ENCODE measurements at places on chromosomes 4 and X.

GRCh38 chr4:41746025-41746439 is 2.5 kb downstream of the PHOX2B start:
- DNase-seq = no peak

GRCh38 chr4:122948671-122949070 is 26.3 kb upstream of the NUDT6 start:
- DNase-seq = no peak

GRCh38 chr4:25783126-25783525 is 79.7 kb downstream of the SEL1L3 start:
- DNase-seq = no peak

- DNase-seq = no peak
These were observed 224.4 kb upstream of the GALNTL6 start for GRCh38 chr4:171588764-171589163.

DNA sequence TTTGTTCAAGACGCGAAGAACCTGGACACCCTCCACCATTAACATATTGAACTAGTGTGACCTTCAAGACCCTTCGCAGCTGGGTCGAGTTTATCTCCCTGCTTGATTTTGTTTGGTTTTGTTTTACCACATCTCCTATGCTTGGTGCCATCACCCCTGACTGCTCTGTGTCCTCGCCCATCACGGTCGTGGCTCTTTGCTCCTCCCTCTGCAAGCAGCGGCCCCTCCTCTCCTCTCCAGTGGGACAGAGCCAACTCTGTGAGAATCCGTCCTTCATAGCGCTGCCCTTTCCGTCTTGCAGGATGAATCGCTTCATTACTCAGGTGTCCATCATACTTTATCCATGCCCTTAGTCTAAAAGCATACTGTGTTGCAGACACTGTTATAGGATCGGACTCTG is 9.1 kb upstream of the FAM149A start:
- no peak for DNase-seq

DNA sequence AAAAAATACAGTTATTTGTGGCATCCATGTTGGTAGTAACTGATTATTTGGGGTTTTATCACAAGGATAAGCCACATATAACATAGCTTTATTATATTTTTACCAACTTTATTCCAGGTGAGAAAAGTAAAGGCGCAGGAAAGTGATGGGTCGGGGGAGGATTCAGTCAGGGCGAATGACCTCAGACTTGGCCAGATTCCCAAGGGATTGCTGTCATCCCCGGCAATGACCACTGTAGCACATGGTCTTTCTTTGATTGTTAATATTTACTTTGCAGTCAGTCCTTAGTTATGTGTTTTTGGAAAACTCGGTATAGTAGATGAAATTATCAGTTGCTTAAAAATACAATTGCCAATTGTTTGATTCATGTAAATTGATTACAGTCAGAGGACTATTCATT is 17.6 kb downstream of the GRIA3 start:
- DNase-seq = no peak

GRCh38 chr4:139633661-139634060 is 32.0 kb upstream of the MGST2 start:
- DNase-seq = no peak

- DNase-seq = no peak
These were observed 448 bp upstream of the SCFD2 start for GRCh38 chr4:53366301-53366716.

GRCh38 chr4:8010618-8011017 is 71.0 kb upstream of the AFAP1 start:
- DNase-seq = no peak

- DNase-seq = no peak
These were observed 139.7 kb downstream of the TSPAN5 start for GRCh38 chr4:98518559-98519267.

- no peak for DNase-seq
These were observed 74.7 kb upstream of the SMAD1 start for GRCh38 chr4:145406970-145407369.

DNA sequence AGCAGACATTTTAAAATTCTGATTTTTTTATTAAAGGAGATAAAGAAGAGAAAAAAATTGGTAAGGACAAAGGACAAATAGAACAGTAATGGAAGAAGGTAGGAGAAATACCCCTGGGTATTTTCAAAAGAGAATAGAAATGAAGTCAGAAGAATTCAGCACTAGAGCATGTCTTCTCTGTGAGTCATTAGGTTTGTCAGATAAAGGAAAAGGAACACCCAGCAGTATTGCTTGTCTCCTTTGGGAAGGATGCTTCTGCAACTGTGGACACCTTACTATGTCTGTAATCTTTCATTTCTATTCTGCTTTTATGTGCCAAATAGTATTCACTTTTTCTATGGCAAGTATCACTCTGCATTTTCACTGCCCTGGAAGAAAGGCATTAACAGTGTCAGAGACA is 24.0 kb upstream of the PCDH7 start:
- DNase-seq = no peak

DNA sequence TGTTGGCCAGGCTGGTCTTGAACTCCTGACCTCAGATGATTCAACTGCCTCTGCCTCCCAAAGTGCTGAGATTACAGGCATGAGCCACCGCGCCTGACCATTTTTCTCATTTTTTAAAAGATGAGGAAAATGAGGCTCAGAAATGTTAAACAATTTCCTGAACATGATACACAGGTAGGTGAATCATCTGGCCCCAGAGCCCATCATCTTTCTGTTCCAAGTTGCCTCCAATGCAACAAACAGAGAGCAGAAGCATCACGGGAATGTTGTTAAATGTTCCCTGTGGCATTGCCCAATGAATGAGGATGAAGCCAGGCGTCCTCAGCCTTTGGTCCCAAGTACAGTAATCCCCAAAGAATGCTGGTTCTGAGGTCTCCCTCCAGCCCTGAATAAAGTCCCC is 31.3 kb upstream of the ANXA5 start:
- no peak for DNase-seq

DNA sequence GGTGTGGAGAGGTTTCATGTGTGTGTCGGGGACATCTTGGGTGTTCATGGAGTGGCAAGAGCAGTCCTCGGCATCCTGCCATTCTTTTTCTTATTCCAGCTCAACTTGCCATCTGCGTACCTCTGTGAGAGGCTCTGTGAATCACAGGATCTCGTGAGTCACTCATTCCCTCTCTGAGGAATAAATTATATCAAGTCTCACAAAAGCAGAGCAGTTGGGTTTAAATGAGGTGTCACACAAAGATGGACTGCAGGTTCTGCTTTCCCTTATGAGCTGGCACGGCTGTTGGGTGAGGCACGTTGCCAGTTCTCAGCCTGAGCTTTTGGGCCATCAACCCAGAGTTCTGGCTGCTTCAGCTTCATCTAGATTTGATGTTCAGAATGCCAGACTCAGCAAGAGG is 6.8 kb upstream of the OCIAD2 start:
- no peak for DNase-seq

DNA sequence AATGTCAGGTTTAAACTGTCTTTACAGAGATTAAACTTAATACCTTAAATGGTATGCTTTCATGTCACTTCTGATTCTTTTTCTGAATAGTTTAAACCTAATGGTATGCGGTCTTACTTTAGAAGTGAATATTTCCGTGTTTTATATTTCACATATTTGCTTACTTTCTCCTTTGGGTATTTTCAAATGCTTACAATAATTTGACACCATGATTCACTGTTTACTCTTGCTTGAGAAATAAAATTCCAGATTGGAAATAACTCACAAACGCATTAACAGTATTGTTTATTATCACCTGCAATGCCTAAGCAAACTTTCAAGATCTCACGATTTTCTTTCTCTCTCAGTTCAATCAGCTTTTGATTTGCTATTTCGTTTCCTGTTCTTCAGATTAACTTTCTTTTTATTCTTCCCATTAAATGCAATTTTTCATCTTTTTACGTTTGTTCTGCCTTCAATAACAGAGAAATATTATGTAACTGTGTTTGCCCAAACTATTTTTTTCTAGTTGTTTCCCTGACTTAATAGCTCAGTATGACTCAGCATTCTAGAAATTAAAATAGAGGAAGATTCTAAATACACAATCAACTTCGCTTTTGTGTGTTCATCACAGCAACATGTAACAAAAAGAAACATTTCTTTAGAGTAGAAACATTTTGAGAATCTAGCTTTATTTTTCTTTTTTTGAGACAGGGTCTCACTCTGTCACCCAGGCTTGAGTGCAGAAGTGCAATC is 955.5 kb upstream of the PRKX start:
- no peak for DNase-seq

DNA sequence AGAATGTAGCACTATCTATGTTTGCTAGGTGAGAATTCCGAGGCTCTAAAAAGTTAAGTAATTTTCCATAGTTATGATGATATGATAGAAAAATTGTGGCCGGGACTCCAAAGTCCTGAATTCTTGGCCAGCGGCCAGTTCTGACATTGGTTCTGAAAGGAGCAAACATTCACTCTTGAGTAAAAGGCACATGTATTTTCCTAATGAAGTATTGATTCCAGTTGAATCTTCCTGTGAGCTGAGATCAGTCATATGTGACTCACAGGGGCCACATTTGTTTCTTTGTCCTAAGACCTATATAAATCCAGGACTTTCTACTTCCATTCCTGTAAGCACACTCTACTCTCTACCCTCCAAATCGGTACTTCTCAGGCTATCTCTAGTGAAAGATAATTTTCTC is 349.9 kb downstream of the BMPR1B start:
- no peak for DNase-seq

DNA sequence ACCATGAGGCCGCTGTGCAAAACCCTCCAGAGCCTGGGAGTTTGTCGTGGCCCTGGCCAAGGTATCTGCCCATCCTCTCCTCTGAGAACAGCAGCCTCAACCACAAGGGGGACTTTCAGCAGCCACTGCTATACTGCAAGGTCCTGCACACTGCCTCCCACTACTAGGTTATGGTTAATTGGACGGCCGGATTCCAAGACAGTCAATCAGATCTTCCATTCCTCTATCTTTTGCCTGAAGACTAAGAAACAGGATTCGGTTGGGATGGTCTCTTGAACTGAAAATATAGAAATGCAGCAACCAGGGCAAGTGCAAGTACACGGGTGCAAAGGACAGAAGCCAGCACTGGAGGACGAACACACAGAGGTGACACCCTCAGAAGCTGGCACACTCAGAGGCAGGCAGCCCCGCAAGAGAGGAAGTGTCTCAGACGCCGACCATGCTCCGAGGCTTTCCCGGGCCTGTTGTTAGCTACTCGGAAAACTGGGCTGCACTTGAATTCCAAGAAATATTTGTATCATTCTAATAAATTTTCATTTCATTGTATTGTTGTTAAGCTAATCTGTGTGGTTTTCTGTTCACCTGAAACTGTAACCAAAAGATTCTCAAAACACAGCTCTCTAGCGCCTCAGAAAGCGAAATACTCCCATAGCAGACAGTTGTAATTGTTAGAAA is 63.3 kb downstream of the AFAP1 start:
- DNase-seq = no peak

- DNase-seq = no peak
These were observed 151.8 kb downstream of the STOX2 start for GRCh38 chr4:184056877-184057276.

GRCh38 chr4:7423391-7423790 is 11.3 kb downstream of the PSAPL1 start:
- DNase-seq = no peak

- no peak for DNase-seq
These were observed 45.1 kb downstream of the ASIC5 start for GRCh38 chr4:155820887-155821518.

DNA sequence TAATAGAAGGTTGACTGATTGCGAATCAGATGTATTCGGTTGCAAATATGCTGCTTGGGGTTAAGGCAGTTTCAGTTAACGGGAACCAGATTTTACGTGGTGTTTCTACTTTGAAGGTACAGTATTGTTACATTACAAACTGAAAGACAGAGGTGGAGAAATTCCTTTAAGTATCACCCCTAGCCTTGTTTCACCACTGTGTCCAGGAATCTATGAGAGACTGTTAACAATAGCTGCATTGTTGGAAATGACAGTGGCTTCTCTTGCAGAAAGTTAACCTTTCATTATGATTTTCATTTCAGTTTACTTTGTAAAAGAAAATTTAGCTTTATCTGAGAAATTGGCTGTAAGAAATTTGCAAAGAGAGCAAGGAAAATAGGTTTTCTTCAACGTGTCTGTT is 2.6 kb downstream of the CDKL5 start:
- no peak for DNase-seq

DNA sequence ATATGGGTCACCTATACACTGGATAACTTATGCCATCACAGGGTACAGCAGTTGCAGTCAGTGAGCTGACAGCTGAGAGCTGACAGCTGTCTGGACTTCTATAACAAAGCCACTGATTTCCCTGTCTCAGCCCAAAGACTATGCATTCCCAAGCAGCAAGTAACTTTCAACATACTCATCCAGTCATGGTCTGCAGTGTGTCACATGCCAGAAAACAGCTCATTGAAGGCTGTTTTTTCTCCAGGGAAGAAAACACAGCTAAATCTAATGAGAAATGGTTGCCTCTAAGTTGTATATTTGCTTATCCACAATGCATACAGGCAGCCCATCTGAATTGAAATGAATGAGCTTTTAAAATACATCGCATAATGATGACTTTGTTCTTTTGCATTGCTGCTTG is 6.3 kb downstream of the KIAA1210 start:
- no peak for DNase-seq

GRCh38 chr4:159495515-159496236 is 392.8 kb downstream of the RAPGEF2 start:
- DNase-seq = no peak

DNA sequence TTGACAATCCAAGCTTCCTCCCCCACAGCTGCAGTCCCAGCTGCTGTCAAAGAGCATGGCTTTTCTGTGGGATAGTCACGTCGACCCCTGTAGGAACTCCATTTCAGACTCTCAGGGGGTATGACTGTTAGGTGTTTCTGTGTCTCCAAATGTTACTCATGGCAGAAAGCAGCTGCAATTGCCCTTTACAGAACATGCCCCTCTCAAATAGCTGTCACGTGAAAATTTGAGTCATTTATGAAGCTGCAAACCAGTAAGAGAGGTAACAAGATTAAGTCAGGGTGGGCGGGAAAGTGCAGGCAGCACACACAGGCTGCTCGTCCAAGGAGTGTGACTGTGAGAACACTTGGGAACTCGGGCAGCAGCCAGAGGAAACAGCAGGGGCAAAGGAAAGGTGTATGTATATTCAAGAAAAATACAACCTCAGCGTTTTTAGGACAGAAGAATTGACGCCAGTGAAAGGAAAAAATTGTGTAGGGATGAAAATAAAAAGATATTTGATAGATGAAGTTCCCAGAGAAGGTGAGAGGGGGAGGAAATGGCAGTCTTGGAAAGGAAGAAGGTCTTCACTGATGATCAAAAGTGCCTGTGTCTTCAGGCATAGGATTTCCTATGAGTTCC is 66.5 kb upstream of the TMEM184C start:
- DNase-seq = no peak

All from hematopoietic multipotent progenitor cell (in vitro differentiated cells).